ENCODE measurements at places on chromosomes 7 and 10.

GRCh38 chr10:34538281-34538829, 276.7 kb downstream of the PARD3 start:
- no peak for DNase-seq

- no peak for DNase-seq
These were observed 74.3 kb upstream of the GNAI1 start for GRCh38 chr7:80060218-80060806.

DNA sequence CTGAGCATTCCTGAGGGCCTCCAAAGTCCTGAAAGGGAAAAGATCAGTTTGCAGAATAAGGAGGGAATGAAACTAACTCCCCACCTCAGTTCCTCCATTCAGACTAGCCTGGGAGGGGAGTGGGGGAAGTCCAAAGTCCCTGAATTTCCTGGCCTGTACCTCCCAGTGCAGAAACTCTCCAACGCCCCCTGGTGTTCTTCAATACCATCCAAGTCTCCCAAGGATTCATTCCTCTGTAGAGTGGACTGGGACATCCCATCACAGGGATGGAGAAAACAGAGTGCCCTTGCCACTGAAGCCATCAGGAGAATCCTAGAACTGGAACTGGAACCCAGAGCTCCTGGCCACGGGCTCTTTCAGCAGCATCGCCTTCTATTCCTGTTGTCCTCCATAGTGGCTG, 1.6 kb upstream of the COL13A1 start:
- DNase-seq = no peak

- DNase-seq = no peak
These were observed 45.6 kb upstream of the CFAP46 start for GRCh38 chr10:132987671-132988571.

- DNase-seq = no peak
These were observed 62.6 kb upstream of the EFCAB10 start for GRCh38 chr7:105643851-105644250.

DNA sequence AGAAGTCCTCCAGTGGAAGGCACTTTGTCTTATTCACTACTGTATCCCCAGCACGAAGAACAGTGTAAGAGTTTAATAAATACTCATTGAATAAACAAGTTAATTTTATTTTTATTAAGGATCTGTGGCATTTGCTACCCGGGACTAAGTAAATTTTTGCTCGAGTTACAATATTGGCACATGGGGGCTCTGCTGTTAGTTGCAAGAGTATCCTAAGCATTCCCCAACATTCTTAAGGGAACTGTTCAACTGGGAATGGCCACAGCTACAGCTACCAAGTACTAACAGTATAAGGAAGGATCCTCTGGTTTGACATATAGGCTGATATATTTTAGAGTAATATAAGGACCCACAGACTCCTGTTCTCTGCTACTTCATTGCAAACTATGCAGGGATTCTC, 8.7 kb upstream of the LRRTM3 start:
- no peak for DNase-seq

- no peak for DNase-seq
These were observed 17.9 kb upstream of the CCSER2 start for GRCh38 chr10:84310470-84310869.

DNA sequence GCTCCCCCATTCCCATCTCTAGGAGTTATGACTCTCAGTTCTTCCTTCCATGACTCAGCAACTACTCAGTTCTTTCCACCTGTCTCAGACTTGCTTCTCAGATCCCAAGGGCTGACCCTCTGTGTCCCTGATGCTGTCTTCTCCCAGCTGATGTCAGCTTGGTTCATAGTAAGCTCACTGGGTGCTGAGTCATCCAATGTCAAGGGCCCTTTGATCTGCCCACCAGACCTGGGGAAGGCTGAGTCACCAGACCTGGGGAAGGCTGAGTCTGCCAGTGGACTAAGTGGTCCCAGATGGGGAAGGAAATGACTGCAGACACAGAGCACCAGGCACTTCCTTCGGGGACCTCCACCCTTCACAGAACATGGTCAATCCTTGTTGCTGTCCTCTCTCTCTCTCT, 76.1 kb upstream of the ZEB1 start:
- peak; percentile 5 for DNase-seq

DNA sequence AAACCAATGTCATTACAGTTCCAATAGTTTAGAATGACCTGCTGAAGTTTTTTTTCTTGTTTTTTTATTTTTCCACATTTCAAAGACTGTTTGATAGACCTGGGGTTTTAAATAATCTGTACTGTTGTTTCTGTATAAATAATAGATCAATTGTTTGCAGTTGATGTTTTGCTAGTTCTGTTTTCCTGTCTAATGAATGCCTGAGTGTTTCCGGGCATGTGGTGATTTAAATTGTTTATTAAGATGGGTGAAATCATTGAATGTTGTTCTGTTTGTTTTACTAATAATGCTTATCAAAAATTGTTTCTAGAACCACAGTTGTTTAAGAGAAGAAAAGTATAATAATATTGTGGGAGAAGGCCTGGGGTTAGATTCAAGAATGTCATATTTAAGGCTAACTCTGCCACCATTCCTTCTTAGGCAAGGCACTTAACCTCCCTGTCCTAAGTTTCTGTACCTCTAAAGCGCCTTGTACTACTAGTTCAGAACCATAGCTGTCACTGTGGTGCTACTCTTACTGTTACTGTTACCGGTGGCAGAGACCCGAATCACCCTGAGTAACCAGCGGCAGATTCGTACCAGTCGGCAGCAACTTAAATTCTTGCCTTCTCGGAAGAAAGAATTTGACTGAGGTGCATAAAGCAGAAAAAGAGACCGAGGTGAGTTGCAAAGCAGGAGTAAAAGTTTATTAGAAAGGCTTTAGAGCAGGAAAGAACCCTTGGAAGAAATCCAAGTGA, 1014.1 kb downstream of the REEP3 start:
- no peak for DNase-seq

DNA sequence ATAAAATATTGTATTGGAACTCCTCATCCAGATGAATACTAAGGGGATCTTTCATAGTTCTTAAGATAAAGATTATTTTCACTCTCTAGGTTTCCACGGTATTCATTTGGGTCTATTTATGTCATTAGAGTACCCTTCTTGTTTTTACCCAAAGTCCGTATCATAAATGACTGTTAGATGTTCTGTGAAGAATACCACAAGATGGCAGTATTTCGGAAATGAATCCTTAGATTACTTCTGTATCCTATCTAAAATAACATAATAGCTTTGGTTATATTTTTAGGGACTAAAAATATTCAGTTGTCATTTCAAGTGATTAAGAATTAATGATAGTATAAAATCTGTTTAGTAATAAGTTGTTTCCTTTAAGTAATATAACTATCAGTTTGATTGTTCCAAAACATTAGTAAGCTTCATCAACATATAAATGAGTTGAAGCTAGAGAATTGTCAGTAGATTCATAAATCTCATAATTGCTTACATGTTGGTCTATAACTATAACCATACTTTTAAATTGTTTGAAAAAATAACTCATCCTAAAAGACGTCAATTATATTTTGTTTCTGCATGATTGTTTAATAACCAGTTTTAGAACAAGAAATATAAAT, 337.5 kb upstream of the KCND2 start:
- DNase-seq = no peak

DNA sequence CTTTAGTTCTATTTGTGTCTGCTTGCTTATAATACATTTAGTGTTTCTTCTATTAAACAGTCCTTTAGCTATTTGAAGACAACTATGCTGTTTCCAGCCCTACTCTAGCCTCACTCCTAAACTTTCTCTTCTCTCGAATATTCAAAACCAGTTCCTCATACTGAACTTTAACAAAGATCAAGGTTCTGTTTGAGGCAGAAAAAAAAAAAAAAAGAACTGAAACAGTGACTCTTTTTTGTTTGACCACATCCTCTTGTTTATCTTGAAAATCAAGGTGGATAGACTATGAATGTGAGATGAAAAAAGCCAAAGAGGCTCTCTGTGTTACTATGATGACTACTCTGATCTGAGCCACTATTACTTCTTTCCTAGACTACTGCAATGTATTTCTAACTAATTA, 154.3 kb downstream of the ZNF365 start:
- DNase-seq = no peak

GRCh38 chr7:36765605-36766004, 41.3 kb upstream of the AOAH start:
- DNase-seq = no peak

DNA sequence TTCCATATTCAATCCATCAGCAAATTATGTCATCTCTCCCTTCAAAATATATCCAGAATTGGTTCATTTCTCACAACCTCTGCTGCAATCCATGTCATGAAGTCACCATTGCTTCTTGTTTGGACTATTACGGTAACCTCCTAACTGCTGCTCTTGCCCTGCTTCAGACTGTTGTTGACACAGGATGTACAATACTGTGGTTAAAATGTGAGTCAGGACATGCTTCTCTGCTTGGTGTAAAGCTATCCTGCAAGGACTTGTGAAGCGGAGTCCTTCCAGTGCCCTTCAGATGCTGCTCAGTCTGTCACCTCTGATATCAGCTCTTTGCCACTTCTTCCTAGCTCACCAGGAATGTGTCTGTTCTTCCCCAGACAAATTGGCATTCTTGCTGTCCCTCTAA, 10.4 kb upstream of the NXPH1 start:
- DNase-seq = no peak

- no peak for DNase-seq
These were observed 28.4 kb downstream of the DIP2C start for GRCh38 chr10:660970-661596.

- no peak for DNase-seq
These were observed 2.1 kb upstream of the ZNF117 start for GRCh38 chr7:64992971-64993370.

DNA sequence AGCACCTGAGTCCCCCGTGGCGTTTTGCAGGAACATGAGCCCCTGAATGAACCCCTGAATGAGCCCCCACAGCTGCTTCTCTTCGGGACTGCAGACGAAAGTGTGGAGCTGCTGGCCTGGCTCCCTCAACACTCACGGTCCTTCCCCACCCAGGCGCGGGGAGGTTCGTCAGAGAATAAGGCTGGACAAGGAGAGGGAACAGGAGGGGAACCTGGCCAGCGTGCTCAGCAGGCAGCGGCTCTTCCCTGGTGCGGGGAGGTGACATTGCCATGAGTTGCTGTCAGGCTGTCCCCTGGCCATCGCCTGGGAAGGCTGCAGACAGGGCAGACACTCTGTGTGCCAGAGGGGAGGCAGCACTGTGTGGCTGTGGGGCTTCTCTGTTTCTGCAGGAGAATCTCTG, 80.9 kb upstream of the SHH start:
- no peak for DNase-seq

DNA sequence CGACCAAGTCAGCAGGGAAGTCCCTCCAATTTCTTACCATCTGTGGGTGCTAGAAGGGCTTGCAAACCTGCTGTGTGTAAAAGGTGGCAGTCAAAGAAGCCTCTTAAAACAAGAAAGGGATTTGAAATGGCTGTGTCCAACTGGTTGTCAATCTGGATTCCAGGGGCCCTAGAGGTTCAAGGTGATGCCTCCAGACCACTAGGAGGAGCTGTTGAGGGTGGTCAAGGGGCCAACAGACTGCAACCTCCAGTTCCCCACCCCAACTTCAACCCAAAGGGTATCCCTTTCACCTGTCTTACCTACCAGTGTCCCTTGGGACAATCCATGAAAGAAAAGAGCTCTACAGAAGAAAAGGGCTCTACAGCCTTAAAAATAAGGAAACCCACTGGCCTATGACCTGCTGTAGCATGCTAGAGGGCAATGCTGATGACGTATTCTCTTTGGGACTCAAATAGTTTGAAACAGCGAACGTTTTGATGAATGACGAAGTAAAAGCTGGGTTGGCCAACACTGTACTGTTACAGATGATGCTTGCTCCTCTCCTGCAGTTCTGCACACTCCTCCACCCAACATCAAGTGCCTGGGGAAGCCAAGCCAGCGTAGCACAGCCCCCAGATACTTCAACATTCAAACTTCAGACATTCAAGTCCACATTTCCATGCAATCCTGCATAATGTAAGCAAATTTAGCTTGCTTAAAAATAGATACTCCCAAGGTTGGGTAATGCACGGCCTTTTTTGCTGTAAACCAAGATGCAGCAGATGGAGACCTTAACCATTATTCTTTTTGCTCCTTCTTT, 45.9 kb upstream of the WDR11 start:
- no peak for DNase-seq

GRCh38 chr7:135197906-135198655, 13.2 kb downstream of the WDR91 start:
- DNase-seq = no peak

GRCh38 chr10:74792726-74793125, 33.7 kb upstream of the KAT6B start:
- no peak for DNase-seq

- no peak for DNase-seq
These were observed 696 bp downstream of the GIMAP4 start for GRCh38 chr7:150567871-150568301.

- DNase-seq = no peak
These were observed 229.8 kb downstream of the DNAJB6 start for GRCh38 chr7:157566631-157567006.

GRCh38 chr10:131144196-131144595, 167.3 kb downstream of the TCERG1L start:
- DNase-seq = no peak

- no peak for DNase-seq
These were observed 123.9 kb upstream of the PPIF start for GRCh38 chr10:79223091-79224048.

DNA sequence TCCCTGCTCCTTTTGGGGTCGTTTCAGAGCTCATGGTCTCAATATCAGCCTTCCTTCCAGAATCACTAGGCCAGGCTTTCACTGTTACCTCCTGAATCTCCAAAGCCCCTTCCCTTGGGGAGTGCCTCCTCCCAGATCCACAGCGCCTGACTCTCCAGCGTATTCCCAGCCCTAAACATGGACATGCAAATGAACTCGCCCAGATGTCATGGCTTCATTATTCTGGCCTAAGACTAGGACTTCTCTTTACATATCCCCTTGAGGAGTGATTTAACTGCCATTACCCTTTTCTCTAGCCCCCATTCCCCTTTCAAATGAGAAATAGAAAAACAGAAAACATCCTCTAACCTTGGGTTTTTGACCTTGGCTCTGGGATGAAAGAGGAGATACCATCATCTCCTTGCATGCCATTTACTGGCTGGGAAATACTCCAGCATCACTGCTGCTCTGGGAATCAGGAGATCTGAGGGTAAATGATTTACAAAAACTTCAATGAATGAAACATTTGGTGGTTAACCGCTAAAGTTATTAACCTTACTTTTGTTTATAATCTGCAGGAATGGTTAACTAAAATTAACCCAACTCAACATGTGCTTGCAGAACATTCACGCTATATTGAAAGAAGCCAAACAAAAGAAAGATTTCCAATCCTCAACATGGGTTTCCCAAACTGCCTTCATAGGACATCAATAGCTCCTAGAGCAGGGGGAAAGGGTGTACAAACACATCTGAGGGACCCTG, 37.0 kb downstream of the FAM171A1 start:
- DNase-seq = no peak

GRCh38 chr7:41437257-41438196, 265.4 kb downstream of the INHBA start:
- DNase-seq = no peak

- no peak for DNase-seq
These were observed 77.5 kb downstream of the HGF start for GRCh38 chr7:81692146-81692905.

- no peak for DNase-seq
These were observed 118.5 kb downstream of the VTI1A start for GRCh38 chr10:112565434-112566053.

GRCh38 chr10:46301056-46301645, 14.4 kb downstream of the ANTXRL start:
- no peak for DNase-seq

GRCh38 chr7:137636376-137636775, 210.4 kb downstream of the DGKI start:
- DNase-seq = no peak

Data from activated gamma-delta T cell treated with Interleukin-2 at 50 U/mL for 16 hours (primary cell).